ENCODE measurements at places on chromosomes 2 and 18. TPM values are rescaled to one million over a fixed set of nuclear protein-coding genes. Genes with fewer than 3 reads are reported as not detected.

TMEM198 gene
- total RNA-seq = 2.7 TPM

TNFRSF11A gene
- 9.3 TPM for total RNA-seq

ITPRIPL1 gene
- 24.8 TPM for total RNA-seq

DCDC2C gene
- not detected for total RNA-seq

TMEM214 gene
- 69.1 TPM for total RNA-seq

LIMS4 gene
- total RNA-seq = not detected

EPB41L3 gene
- total RNA-seq = 10.4 TPM

NXPH2 gene
- not detected for total RNA-seq

TMEM178A gene
- total RNA-seq = 0.39 TPM

COL6A3 gene
- 36.4 TPM for total RNA-seq

AQP12B gene
- not detected for total RNA-seq

GPR155 gene
- total RNA-seq = 8.6 TPM

ADCYAP1 gene
- not detected for total RNA-seq

STAT4 gene
- total RNA-seq = 48.8 TPM

Measured in activated CD4-positive, alpha-beta T cell treated with anti-CD3 and anti-CD28 coated beads for 36 hours (primary cell).